Ovary (tissue), 10 donors: ENCODE measurements at places on chromosomes 1 and 21.
A peak's percentile ranks its signal among the peaks of the same experiment; 100 is the strongest.

- DNase-seq = peak; percentile 61
Measured at GRCh38 chr1:154418062-154418921, 13.1 kb downstream of the IL6R start.

DNA sequence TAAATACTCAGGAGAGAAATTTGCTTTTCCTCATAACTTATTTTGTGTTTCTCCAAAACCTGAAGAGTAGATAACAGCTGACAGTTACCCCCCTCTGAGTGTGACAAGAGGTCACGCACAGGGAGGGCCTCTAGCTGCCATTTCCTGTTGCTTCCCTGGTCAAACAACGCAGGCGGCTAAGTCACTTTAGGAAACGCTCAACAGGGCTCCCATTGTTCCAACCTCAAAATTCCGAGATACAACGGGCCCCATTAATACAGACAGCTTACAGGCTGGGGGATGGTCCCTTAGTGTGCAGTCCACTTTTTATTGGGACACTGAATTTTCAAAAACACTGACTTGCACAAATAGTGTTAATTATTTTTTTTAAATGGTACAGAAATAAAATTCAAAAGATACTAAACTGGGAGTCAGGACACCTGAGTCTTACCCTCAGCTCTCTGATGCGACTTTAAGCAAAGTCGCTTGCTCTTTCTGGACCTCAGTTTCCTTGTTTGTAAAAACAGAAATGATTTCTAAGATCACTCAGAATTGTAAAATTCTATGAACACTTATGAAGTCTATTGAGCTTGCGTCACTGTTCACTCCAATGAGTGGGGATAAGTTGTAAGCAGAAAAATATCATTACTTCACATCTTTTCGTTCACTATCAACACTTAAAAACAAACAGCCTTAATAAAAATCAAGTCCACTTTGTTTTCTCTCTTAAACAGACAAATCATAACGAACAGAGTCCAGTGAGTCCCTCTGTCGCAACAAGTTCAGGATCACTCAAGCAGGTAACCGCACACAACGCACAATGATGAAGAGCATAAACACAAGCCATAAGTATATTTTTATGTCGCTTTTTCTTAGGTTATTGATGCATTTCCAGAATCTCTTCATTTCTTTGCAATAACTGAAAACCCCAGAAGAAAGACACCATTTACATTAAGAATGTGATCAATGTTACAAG is 13.5 kb downstream of the LZIC start:
- no peak for DNase-seq

- DNase-seq = no peak
Measured at GRCh38 chr1:51740652-51741051, 123.8 kb downstream of the OSBPL9 start.

DNA sequence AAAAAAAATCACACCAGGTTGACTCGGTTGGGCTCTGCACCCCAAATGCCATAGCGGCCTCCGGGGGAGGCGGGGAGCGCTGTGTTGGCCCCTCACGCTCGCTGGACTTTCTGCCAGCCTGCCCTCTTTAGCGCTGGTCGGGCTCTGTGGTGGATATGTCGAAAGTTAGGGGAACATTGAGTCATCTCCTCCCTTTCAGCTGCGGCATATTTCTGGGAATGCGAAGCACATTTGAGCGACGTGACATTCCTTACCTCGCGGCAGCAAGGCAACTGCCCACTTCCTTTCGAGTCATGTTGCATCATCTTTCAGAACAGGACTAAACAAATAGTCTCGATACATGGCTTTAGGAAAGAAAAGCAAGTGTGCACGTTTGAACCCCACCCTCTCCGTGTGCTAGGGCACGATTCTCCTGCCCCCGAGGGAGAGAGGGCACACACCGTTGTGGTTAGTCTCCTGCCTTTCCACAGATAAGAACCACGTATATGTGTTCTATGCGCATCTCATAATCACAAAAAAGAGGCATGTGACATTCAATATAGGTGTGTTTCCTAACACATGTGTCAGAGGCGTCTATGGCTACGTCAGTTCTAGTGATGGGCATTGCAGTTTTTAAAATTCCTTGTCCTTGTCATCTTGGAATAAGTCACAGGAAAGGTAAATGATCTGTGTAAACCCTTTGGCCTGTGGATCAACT is 105.9 kb upstream of the SLC45A1 start:
- no peak for DNase-seq

- no peak for DNase-seq
Measured at GRCh38 chr21:21046063-21046462, 47.9 kb downstream of the NCAM2 start.
